Cerebellum (tissue), 4 donors: ENCODE measurements at places on chromosomes 2 and 18. TPM values are rescaled to one million over a fixed set of nuclear protein-coding genes. Genes with fewer than 3 reads are reported as not detected.

Gene CDK5R2
- 4.9 TPM for total RNA-seq

Gene NR4A2
- 0.45 TPM for total RNA-seq

Gene LCT
- total RNA-seq, result 0.09 TPM

Gene SRD5A2
- total RNA-seq, result 0.18 TPM

Gene RPRD1A
- total RNA-seq, result 108 TPM

Gene SPP2
- total RNA-seq, result not detected

Gene LIMS1
- total RNA-seq, result 20.6 TPM

Gene ZEB2
- 107 TPM for total RNA-seq

Gene TGFA
- total RNA-seq, result 11.2 TPM

Gene TMEFF2
- total RNA-seq, result 88.4 TPM

Gene DNAJC5G
- 1.3 TPM for total RNA-seq

Gene GKN1
- total RNA-seq, result not detected

Gene CCDC121
- total RNA-seq, result 3.1 TPM

Gene TUBA3E
- total RNA-seq, result not detected
